Adipocyte (in vitro differentiated cells): ENCODE measurements at places on chromosomes 1 and 21.

DNA sequence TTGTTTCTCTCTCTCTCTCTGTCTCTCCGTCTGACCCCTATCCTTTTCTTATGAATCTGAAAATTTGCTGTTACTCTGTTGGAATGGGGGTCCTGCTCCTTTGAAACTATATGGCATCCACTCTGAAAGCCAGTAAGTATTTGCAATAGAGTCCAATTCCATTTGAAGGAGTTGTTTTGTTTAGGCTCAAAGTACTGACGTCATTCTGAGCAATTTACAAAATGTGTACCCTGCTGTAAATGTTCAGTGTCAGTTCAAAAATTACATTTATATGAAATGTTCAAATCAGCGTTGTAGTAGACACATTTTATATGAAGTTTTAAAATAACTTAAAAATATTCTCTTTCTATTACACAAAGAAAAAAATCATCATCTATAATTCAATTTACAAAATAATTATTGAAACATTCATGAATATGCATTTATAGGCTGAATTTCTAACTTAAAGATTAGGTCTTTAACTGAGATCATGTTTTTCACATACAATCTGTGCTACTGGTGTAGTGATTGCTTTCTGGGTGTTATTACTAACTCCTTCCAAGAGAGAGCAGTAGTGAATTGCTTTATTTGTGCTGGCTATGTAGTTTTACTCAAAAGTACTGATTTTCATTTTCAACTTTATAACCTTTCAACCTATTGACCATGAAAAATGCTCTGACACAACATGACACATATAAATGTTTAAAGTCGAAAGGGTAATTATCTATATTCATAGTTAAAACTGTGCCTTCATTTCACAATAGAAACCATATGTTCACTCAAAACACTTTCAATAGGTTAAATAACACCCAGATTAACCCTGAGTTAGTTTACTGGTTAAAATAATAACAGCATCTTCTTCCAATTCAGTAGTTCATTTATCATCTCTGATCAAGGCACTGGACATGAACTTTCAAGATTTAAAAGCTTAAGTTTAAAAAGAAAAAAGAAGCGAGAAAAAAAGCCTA is 253.1 kb upstream of the ADGRL4 start:
- DNase-seq: peak; percentile 72

DNA sequence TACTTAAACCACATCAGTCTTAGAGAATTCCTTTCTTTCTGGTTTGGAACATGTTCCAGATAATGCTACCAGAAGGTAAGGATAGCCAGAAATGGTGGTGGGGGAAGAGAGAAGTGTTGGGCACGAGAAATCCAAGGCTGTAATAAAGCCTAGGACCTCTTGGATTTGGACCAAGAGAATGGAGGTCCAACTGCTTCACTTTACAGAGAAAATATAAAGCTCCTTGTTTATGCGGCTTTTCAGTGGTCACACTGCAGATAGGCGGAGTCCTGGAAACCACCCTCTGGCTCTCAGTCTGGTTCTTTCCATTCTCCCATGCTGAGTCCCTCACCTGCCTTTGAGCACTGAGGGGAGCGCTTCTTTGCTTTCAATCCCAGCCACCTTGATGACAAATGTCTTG is 87.8 kb downstream of the ADCY10 start:
- no peak for DNase-seq

- peak; percentile 67 for DNase-seq
Measured at GRCh38 chr1:108831225-108831624, 25.7 kb downstream of the AKNAD1 start.

DNA sequence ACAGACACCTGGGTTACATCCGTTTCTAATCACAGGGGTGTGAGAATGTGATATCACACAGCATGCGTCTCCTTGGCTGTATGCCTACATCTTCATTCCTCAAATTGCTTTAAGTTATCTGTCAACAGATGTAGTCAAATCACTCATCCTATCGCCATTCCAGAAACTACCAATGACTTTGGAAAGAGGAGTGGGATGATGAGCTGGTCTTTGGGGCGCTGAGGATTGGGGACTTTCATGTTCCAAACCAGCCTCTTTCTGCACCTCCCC is 104.8 kb downstream of the NAV1 start:
- DNase-seq: no peak

GRCh38 chr1:30195424-30196134 is 527.8 kb downstream of the MATN1 start:
- DNase-seq: no peak

- DNase-seq: peak; percentile 97
Measured at GRCh38 chr1:39410915-39411436, 80.5 kb upstream of the BMP8A start.
